ENCODE measurements at places on chromosomes 3 and 15. TPM values are rescaled to one million over a fixed set of nuclear protein-coding genes. Genes with fewer than 3 reads are reported as not detected.

DNA sequence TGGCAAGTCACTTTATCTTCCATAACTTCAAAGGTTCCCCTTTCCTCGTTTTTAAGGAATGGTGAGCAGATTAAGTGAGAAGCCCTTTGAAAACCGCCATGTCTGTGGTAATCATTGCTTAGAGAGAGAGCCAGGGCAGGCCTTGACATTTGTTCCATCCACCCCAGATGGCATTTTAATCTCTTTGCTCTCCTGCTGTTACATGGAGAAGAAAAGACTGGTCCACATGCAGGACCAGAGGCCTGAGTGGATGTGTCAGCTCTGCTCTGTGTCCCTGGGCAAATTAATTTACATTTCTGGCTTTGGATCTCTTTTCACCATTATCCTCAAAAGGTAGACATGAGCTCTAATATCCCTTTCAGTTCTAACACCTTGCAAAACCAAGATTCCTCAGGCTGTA lies 157.3 kb upstream of the LPP start:
- no peak overlapping the region for H3K4me3 ChIP-seq
- H3K27ac ChIP-seq = no peak overlapping the region
- H3K27me3 ChIP-seq = no peaks in the 10 kb centered on the region
- H3K4me1 ChIP-seq = peaks cover 50% of the 10 kb centered on the region
- DNase-seq = no peak

DNA sequence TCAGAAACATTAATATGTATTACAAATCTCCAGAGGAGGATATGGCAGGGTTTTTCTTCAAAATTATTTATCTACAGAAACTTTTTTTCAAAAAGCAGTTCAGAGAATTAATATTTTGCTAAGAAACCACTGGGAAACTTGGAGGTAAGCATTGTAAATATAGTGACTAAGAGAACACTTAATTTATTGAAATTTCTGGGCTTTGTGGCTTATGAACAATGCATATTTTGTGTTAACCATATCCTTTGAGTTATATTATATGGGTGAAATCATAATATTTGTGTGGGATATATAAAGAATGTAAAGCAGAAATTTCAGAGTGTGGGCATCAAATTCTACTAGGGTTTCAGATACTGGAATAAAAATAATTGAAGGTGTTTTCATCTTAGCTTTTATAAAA lies 1059.2 kb downstream of the ZPLD1 start:
- no peak for DNase-seq
- H3K4me1 ChIP-seq = no peaks in the 10 kb centered on the region

- no peaks in the 10 kb centered on the region for H3K27me3 ChIP-seq
- no peak overlapping the region for H3K4me3 ChIP-seq
- DNase-seq = no peak
- H3K4me1 ChIP-seq = no peaks in the 10 kb centered on the region
- H3K36me3 ChIP-seq = no peaks in the 10 kb centered on the region
- H3K27ac ChIP-seq = no peak overlapping the region
These were observed 220.9 kb upstream of the NANOGP8 start for GRCh38 chr15:35305946-35306345.

Gene CEP97
- 10.4 TPM for total RNA-seq

- H3K4me3 ChIP-seq = no peak overlapping the region
- H3K27ac ChIP-seq = no peak overlapping the region
- no peaks in the 10 kb centered on the region for H3K27me3 ChIP-seq
- H3K4me1 ChIP-seq = no peaks in the 10 kb centered on the region
These were observed 279.0 kb downstream of the OXSM start for GRCh38 chr3:26068890-26069289.

DNA sequence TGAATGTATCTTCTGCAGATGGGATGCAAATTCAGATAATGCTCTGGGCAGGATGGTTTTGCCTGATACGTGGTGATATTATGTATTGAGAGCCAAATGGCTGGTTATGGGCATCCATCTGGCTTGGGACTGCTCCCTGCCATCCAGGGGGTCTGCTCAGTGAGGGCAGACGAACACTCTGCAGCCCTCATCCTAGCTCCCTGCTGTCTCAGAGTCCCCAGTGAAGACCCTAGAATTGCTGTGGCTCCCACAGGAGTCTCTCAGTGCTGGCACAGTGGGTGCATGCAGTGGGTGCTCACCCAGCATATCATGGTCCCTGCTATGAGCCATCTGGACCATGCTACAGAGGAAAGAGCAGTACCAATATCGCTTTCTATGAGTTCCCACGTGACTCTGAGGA lies 10.3 kb downstream of the CX3CR1 start:
- H3K27ac ChIP-seq = peak overlapping the region; percentile 93
- DNase-seq = no peak
- H3K4me1 ChIP-seq = peaks cover 21% of the 10 kb centered on the region
- no peaks in the 10 kb centered on the region for H3K36me3 ChIP-seq
- H3K27me3 ChIP-seq = no peaks in the 10 kb centered on the region

Gene CTXN2
- not detected for total RNA-seq

DNA sequence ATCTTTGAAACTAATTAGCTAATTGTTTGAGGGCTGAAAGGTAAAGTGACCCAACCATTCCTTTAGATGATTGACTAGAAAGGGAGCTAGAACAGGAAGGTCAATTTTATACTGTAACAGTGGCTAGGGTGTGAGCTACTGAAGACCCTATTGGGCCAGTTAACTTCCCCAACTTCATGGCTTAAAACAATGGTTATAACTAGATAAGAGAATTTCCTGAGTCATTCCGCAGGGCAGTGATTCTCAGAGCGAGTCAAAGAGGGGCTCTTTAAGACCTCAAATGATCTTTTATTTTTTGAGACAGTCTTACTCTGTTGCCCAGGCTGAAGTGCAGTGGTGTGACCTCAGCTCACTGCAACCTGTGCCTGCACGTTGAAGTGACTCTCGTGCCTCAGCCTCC lies 33.7 kb upstream of the TTBK2 start:
- no peak for DNase-seq
- H3K27ac ChIP-seq = no peak overlapping the region
- peaks cover 23% of the 10 kb centered on the region for H3K36me3 ChIP-seq
- no peaks in the 10 kb centered on the region for H3K4me1 ChIP-seq
- no peak overlapping the region for H3K4me3 ChIP-seq

Gene TMEM41A
- total RNA-seq = 23.4 TPM
